Kidney epithelial cell (primary cell): ENCODE measurements at places on chromosomes 16 and 17.

GRCh38 chr17:30576326-30576861, 99.2 kb downstream of the GOSR1 start:
- no peak for DNase-seq

- no peak for DNase-seq
Observed at GRCh38 chr17:62825182-62825581, 17.1 kb upstream of the MARCHF10 start.

DNA sequence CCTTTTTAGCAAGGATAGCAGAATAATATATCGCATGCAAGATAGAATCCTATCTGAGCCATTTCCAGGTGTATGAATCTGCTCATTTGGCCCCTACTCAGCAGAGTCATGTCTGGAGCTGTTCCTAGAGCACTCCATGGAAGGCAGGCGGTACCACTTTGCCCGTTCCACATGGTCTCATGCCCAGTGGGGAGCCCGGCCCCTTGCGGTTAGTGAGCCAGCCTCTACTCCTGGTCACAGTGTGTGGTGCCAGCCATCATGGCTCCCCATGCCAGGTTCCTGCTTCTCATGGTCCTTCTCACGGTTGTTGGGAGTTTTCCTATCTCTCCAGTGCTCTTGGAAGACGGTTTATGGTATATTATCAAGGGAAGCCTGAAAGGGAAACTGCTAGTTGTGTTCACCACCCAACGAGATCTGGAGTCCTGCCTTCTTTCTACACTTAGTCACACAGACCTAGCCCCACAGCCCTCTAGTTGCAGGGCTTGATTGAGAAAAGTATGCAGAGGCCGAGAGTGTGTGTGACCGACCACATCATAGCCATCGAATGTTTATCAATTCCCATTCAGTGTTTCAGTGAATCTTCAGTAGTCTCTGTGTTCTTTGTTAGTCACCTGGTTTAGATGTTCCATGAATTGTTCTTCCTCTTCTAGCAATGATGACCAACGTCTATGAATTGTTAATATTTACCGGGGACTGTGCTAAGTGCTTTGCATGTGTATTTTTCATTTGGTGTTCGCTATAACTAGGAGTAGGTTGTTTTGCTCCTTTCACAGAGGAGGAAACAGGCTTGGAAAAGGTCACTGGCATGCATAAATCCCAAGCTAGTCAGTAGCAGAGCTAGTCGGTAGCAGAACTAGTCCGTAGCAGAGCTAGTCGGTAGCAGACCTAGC, 9.6 kb downstream of the JPT2 start:
- no peak for DNase-seq

- DNase-seq: no peak
Observed at GRCh38 chr17:56173026-56173425, 19.8 kb downstream of the ANKFN1 start.

DNA sequence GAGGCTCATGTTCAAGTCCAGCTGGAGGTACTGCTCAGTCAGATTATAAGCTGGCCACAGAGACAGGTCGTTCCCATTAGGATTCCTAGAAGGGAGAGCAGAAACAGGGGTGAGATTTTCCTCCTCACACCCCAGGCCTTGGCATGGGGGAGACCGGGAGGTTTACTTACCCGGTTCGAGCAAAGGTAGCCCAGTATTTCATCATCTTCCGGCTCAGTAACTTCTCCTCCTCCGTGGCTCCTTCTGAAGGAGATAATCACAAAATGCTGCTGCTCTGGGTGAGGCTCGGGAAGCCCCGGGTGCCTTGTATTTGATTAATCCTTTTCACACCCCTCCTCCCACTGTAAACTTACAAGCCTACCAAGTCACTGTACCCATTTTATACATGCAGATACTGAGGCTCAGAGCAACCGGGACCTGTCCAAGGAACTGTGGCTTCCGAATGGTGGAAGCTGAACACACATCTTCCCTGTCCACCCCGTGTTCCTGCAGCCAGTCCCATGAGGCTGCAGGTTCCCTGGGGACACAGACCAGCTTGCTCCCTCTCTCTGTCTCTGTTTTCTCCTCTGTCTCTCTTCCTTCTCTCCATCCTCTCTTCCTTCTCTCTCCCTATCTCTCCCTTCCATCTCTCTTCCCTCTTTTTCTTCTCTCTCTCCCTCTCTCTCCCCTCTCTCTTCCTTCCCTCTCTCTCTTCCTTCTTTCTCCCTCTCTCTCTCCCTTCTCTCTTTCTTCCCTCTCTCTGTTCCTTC, 13.9 kb upstream of the CES1 start:
- no peak for DNase-seq

- no peak for DNase-seq
Observed at GRCh38 chr17:15154618-15155017, 110.5 kb downstream of the PMP22 start.

GRCh38 chr17:1183171-1183873, 3.5 kb upstream of the ABR start:
- no peak for DNase-seq
